ENCODE measurements at places on chromosomes 3 and 15. TPM values are rescaled to one million over a fixed set of nuclear protein-coding genes. Genes with fewer than 3 reads are reported as not detected.

KBTBD13 gene
- total RNA-seq, result not detected

GRCh38 chr15:65939901-65940617 lies 70.8 kb downstream of the RAB11A start:
- peak; percentile 66 for DNase-seq

CLDN11 gene
- not detected for total RNA-seq

DNA sequence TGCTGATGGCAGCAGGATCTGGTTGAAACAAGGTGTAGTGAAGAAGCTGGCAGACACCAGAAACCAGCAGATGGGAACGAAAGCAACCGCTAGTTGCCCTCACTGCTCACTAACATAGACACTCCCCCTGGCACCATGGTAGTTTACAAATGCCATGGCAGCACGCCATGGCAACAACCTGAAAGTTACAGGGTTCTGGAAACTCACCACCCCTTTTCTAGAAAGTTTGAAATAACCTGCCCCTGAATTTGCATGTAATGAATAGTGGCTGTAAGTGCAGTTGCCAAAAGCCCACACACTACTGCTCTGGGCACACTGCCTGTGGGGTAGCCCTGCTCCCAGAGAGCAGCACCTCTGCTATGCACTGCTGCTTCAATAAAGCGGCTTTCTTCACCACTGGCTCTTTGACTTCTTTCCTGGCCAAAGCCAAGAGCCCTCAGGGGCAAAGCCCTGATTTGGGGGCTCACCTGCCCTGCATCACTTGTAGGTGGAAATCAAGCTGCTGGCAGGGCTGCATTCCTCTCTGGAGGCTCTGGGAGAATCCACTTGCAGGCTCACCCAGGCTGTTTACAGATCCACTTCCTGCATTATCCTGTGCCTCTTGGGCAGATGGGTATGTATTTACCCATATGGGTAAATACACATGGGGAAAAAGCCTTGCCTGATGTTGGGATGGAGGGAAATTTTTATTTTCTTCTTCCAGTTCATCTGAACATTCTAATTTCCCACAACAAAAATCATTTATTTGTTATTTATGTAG lies 2.0 kb upstream of the GP9 start:
- DNase-seq, result peak; percentile 73

DNA sequence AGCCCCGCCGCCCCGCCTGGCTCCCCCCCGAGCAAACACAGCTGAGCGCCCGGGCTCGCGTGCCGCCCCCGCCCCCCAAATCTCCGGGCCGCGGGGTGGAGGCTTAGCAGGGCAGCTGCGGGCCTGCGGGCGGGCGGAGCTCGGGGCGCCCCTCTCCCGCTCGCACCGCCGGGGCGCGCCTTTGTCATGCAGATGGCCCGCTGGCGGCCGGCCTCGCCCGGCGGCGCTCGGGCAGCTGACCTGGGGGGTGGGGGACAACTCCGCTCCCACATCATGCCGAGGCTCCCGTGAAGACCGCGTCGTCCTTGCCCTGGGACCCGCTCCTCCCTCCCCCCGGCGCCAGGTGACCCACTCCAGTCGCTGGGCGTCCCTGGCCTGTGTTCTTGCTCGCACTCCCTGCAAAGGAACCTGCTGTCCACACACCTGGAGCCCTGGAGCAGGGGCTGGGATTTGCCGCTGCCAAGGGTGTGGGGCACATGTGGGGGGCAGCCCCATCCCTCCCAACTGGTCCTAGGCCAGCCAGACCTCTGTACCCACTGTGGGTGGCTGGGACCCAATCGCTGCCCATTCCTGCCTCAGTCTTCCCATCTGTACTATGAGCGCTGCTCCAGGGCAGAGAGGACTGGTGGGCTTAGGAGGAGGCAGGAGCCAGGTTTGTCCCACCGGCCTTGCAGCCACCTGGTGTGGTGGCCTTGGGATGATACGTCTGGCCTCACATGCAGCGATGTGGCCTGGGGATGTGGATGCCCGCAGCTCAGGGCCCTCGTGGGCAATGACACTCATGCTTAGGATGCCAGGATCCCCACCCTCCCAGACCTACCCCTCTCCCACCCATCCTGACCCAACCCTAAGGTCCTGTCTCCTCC lies 33.5 kb downstream of the DNAJB8 start:
- no peak for DNase-seq
